ENCODE measurements at places on chromosomes 5 and 9.

- no peak for DNase-seq
Measured at GRCh38 chr5:156835905-156836304, 14.2 kb upstream of the PPP1R2B start.

DNA sequence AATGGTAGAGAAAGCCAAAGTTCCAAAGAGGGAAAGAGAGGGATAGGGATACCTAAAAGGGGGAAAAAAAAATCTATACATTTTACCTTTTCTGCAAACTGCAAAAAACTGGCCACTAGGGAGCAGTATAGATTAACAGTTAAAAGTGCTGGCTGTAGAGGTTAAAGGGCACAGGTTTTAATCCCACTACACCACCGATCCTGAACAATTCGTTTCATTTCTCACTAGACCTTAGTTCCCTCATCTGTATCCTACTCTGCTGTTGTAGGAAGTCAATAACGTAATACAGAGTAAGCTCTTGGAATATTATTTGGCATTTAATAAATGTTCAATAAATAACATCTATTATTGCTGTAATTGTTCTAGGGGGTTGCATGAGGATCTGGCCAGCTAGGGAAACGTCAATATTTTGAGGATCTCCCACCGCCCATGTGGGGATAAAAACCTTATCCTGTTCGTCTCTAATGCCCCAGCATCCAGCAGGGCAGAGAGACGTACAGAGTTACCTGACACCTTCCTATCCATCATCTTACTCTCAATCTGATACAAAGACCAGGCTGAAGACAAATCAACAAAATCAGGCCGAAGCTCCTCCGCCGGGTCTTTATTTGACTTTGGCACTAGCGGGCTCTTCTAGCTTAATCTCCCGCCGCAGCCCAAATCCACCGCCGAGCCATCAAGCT lies 757 bp downstream of the CDC26 start:
- peak; percentile 72 for DNase-seq

DNA sequence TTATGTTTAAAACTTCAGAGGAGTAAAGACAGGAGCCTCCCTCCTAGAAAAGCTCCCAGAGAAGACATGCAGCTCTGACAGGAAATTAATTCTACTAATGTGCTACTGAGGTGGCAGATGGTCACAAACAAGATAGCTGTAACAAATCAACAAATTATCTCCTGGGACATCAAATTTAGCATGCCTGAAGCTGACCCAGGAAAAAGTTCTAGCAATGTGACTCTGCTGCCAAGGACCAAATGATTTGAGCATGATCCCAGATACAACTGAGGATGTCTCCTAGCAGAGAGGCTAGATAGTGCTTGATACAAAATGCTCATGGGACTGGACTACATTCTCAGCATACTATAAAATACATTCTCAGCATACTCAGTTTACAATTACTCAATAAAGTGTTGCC lies 413.5 kb upstream of the SMC2 start:
- DNase-seq: no peak

GRCh38 chr5:57174128-57174889 lies 450 bp downstream of the GPBP1 start:
- DNase-seq: peak; percentile 62

- DNase-seq: no peak
Measured at GRCh38 chr9:34426347-34427074, 31.9 kb downstream of the FAM219A start.

DNA sequence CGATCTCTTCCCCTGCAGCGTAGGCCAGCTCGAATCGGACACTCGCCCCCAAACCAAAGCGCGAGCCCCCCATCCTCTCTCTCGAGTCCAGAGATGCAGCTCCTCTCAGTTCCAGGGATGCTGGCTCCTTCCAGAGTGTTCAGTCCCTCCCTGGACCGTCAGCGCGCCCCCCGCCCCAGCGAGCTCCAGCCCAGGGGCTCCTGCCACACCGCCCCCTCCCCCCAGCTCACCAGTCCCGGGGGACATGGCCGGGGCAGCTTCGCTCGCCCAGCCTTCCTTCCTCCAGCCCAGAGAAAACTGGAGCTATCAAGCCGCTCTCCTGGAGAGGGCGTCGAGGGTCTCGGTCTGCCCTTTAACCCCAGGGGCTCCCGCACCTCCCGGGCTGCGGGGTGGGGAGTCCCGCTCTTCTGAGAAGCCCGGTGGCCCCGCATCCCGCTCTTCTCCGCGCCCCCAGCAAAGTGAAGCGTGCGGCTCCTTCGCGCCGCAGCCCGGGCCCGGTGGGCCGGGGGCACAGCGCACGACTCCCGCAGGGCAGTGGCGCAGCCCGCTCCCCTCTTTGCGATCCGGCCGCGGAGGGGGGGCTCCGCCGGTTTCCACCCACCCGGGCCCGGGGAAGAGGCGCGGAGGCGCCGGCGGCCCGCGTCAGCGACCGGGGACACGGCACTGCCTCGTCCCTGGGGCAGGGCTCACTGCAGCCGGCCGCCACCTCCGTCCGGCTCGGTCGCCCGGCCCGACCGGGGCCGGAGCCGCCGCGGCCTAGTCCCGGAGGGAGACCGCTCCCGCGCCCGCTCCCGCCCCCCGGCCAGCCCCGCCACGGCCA lies 587 bp downstream of the MIER3 start:
- no peak for DNase-seq

GRCh38 chr5:23014266-23014665 lies 161.1 kb upstream of the CDH12 start:
- DNase-seq: no peak

DNA sequence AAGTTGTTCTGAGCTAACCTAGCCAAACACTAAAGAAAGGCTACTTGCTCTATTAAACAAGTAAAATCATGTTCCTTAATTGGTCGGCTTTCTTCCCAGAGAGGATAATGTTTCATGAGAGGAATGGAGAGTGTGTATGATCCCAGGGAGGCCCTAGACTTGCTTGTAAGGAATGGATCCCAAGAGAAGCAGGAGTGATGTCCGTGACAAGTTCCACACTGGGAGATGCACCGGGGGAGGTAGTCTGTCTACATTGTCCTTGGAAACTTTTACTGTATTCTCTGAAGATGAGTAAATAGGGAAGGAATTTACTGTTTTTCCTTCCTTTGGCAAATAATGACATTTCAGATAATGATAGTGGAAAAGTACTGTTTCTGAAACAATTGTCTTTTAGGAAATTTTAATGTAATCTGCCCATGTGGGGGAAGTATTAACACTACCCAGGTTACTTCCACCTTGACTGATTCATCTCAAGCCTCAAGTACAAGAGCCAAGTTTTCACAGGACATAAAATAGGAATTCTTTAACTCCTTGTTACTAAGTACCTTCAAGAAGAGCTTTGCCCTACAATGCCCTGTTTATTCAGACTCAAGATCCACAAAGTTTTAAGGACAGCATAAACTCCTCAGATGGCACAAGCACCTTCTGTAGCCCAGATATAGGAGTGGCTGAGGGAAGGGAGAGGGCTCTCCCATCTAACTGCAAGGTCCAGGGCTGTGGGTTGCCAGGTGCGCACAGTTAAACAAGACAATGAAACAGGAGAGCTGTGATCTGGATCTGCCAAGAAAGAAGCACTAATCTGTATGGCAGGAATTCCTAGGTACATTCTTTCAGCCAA lies 152.1 kb downstream of the GNA14 start:
- no peak for DNase-seq

DNA sequence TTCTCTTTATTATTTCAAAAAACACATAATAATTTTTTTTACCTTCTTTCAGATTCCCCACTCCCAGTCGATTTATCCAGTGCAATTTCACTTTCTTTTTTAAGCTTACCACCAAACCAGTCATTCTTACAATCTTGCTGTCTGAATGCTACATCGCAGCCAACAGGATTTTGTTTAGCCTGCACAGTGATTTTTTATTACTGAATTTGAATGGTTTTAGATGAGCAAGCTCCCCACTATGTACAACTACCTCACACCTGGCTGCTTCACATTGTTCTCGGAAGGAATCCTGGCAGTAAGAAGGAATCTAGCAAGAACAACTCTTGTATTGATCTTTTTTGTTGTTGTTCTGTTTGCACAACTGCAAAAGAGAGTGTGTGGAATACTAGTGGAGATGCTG lies 668.1 kb upstream of the WWC1 start:
- no peak for DNase-seq
